Endodermal cell (in vitro differentiated cells): ENCODE measurements at places on chromosomes 7 and 10. TPM values are rescaled to one million over a fixed set of nuclear protein-coding genes. Genes with fewer than 3 reads are reported as not detected.

DNA sequence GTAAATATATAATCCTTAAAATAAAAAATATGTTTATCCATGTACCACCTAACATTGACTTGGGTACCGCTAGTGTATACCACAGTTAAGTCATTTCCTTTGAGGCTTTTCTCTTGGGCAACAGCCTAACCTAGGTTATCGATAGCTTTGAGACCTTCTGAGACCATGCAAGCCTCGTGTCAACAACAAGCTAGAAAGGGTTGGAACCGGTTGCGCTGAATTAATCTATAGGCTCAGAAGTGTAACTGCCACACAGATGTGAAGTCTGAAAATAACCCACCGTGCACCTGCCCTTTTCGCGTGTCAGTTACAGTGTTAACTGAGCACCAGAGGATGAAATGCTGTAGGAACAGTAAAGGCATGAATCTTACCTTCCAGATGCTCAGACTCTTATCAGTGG lies 59.8 kb downstream of the ARID5B start:
- no peak overlapping the region for H3K4me3 ChIP-seq
- H3K4me1 ChIP-seq: no peaks in the 10 kb centered on the region
- DNase-seq: no peak
- no peak overlapping the region for H3K27ac ChIP-seq
- H3K27me3 ChIP-seq: no peaks in the 10 kb centered on the region

DNA sequence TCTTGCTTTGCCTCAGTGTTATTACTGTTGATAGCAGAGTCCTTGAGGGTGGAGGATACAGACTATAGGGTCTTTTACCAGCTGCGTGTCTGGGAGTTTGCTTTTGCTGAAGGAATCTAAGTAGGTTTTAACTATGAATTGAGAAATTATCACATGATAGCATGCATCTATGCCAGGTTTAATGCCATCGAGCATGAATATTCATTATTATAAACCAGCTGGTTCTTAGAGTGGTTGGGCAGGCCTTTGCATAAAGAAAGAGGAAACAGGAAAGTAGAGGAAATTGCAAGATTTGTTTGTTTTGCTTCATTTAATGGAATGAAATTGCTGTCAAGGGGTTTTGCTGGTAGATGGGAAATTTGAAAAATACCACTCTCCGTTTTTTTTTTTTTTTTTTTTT lies 70.7 kb downstream of the PLPP4 start:
- H3K27me3 ChIP-seq: no peaks in the 10 kb centered on the region
- no peaks in the 10 kb centered on the region for H3K4me1 ChIP-seq
- no peak for DNase-seq
- no peaks in the 10 kb centered on the region for H3K36me3 ChIP-seq
- no peak overlapping the region for H3K27ac ChIP-seq
- no peak overlapping the region for H3K4me3 ChIP-seq

DNA sequence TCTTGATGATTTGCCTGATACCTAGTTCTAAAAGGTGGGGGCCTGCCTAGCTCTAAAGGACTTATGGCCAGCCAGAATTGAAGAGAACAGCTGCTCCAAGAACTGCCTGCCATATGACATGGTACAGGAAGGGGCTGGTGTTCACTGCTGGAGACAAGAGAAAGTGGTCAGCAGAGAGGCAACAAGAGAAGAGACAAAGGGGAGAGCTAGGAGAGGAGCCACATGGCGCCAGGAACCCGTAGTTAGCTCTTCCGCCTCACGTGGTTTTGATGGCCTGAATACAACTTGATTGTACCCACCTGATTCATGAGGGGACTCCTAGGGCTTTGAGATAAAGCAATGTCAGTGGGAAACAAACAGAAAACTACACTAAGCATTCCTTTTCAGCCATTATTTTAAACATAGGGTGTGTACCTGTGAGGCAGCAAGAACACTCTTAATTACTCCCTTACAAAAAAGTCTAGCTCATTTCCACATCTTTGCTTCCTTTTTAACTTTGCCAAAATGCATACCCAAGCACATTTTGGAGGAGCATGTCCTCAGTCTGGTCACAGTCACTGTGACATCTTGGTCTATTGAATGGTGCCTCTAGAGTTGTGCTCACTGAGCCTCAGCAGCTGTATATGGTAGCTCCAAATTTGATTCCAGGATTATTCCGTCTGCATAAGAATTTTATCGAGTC lies 71.6 kb downstream of the CCDC71L start:
- peaks cover 7% of the 10 kb centered on the region for H3K4me1 ChIP-seq
- H3K27me3 ChIP-seq: no peaks in the 10 kb centered on the region
- no peak overlapping the region for H3K4me3 ChIP-seq
- H3K36me3 ChIP-seq: no peaks in the 10 kb centered on the region
- DNase-seq: no peak

DNA sequence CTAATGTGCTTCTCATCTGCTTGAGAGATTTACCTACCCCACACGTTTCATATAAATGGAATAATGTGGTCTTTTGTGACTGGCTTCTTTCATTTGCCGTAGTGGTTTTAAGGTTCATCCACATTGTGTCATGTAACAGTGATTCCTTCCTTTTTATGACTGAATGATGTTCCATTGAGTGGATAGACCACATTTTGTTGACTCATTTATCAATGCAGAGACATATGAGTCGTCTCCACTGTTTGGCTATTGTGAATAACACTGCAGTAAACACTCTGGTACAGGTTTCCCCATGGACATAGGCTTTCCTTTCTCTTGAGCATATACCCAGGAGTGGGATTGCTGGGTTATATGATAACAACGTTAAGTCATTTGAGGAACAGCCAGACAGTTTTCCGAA lies 2.0 kb upstream of the AOC1 start:
- DNase-seq: peak; percentile 16
- no peak overlapping the region for H3K27ac ChIP-seq
- H3K27me3 ChIP-seq: peaks cover 6% of the 10 kb centered on the region
- H3K4me3 ChIP-seq: no peak overlapping the region
- no peaks in the 10 kb centered on the region for H3K36me3 ChIP-seq
- H3K4me1 ChIP-seq: no peaks in the 10 kb centered on the region

- DNase-seq: no peak
- no peak overlapping the region for H3K4me3 ChIP-seq
- no peak overlapping the region for H3K27ac ChIP-seq
- no peaks in the 10 kb centered on the region for H3K4me1 ChIP-seq
These were observed 35.3 kb upstream of the STARD3NL start for GRCh38 chr7:38142736-38143135.

DNA sequence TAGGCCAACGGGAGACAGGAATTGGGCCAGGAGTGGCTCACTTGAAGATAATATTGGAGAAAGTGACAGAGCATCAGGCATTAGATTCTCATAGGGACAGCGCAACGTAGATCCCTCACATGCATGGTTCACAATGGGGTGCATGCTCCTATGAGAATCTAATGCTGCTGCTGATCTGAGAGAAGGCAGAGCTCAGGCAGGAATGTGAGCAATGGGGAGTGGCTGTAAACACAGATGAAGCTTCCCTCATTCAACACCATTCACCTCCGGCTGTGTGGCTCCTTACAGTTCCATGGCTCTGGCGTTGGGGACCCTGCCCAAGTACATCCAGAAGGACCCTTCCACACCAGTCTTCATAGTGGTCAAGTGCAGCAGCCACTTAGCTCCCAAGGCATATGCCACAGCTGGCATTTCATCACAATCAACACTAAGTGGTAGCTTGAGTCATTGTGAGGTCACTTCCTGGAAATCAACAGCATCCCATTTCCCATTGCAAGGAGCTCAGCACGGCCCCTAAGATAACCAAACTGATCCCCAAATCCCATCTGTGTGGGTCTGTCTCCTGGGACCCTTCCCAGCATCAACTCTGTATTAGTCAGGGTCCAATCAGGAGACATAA lies 174.5 kb downstream of the TPST1 start:
- no peak overlapping the region for H3K27ac ChIP-seq
- DNase-seq: no peak
- no peaks in the 10 kb centered on the region for H3K27me3 ChIP-seq
- H3K4me1 ChIP-seq: no peaks in the 10 kb centered on the region
- H3K36me3 ChIP-seq: peaks cover 6% of the 10 kb centered on the region
- no peak overlapping the region for H3K4me3 ChIP-seq

- no peaks in the 10 kb centered on the region for H3K36me3 ChIP-seq
- no peaks in the 10 kb centered on the region for H3K27me3 ChIP-seq
- H3K4me3 ChIP-seq: no peak overlapping the region
- H3K27ac ChIP-seq: no peak overlapping the region
These were observed 1.5 kb downstream of the CALHM1 start for GRCh38 chr10:103457176-103457712.

DNA sequence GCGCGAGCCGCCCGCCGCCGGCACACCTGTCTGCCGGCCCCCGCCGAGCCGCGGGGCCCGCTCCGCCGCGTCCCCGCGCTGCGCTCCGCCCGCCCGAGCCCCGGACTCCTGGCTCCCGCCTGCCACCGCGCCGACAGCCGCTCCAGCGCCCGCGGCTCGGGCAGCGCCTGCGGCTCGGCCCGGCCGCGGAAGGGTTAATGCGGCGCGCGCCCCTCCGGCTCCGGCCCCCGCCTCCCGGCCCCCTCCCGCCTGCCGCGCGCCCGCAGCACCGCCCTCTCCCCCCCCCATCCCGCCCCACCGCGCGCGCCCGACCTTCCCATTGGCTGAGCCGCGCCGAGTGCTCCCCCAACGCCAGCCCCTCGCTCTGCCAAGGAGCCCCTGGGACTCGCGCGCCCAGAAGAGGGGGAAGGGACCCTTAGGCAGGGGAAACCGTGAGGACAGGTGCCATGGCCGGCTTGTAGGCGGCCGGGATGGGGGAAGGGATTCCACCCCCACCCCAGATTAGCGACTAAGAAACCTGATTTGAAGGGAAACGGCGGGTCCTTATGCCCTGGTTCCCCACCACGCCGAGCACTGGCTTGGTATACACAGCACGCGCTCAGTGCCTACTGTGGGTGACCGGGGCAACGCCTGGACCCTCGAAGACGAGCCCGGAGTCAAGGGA lies at the start of gene KCNH2:
Gene KCNH2, minus strand, starts transcription at position 196 of the 664 bp plus-strand sequence. CDS start 408 bp downstream, outside the sequence.
- H3K4me1 ChIP-seq: peaks cover 3% of the 10 kb centered on the region
- peaks cover 79% of the 10 kb centered on the region for H3K27me3 ChIP-seq
- H3K27ac ChIP-seq: peak within 1 kb of the TSS; percentile 94
- DNase-seq: peak; percentile 92
- H3K36me3 ChIP-seq: no peaks in the 10 kb centered on the region

- no peaks in the 10 kb centered on the region for H3K27me3 ChIP-seq
- DNase-seq: no peak
- no peak overlapping the region for H3K4me3 ChIP-seq
- H3K4me1 ChIP-seq: no peaks in the 10 kb centered on the region
- H3K27ac ChIP-seq: peak overlapping the region; percentile 73
- H3K36me3 ChIP-seq: no peaks in the 10 kb centered on the region
These were observed 641.6 kb downstream of the AUTS2 start for GRCh38 chr7:70239918-70240317.

- no peaks in the 10 kb centered on the region for H3K27me3 ChIP-seq
- no peak for DNase-seq
These were observed 15.1 kb upstream of the RET start for GRCh38 chr10:43061760-43062159.

DNA sequence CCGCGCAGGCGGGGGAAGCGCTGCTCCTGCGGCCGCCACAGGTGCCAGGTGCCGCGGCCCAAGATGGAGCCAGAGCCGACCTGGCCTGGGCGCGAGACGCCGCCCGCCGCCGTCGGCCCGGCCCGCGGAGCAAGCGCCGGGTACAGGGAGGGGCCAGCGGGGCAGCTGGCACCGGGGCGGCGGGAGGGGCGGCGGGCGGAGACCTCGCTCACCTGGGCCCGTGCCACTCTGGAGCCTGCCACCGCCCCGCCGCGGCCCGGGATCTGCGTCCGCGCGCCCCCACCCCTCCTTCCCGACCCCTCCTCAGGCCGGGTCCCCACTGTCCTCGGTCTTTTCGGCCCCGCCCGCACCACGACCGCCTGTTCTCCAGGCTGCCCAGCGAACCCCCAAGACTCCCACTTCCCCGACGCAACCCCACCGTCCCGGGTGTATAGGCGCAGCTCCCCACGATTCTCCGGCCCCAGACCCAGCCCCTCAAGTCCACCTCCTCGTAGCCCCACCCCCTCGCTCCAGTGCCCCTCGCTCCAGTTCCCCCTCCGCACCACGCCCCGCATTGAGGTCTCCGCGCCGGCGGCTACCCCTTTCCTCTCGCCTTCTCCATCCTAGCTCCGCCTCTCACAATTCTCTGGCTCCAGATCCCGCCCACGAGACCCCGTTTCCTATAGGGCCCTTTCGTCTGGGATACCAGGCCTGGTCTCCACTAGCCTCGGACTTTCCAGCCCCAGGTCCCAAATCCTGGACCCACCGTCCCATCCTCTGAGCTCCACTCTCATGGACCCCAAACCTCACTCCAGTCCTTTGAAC lies at the start of gene GPRIN2:
Gene GPRIN2, minus strand, starts transcription at position 144 of the 804 bp plus-strand sequence. CDS start 5,922 bp downstream, outside the sequence.
- no peaks in the 10 kb centered on the region for H3K36me3 ChIP-seq
- peak within 1 kb of the TSS; percentile 80 for H3K4me3 ChIP-seq
- no peak within 1 kb of the TSS for H3K27ac ChIP-seq
- peaks cover 54% of the 10 kb centered on the region for H3K27me3 ChIP-seq
- peak; percentile 92 for DNase-seq

- H3K27me3 ChIP-seq: no peaks in the 10 kb centered on the region
- DNase-seq: no peak
- H3K4me3 ChIP-seq: no peak overlapping the region
- H3K27ac ChIP-seq: no peak overlapping the region
These were observed 34.4 kb upstream of the FAM20C start for GRCh38 chr7:157771-158625.

Gene ORC5
- 22.7 and 23.8 TPM in 2 replicates for total RNA-seq

Gene SMO
- 41.1 to 76.2 TPM (median 75.1 TPM) in 3 replicates for total RNA-seq

Gene CFTR
- total RNA-seq: 0.47 to 3.5 TPM (median 0.93 TPM) in 3 replicates

Gene CYP2W1
- not detected in 3 replicates for total RNA-seq

Gene PCGF5
- total RNA-seq: 6.5 to 9.2 TPM (median 8.6 TPM) in 3 replicates

Gene HHEX
- 96.5 and 101 TPM in 2 replicates for total RNA-seq

Gene C10orf67
- not detected in 3 replicates for total RNA-seq

Gene FOXL3
- not detected in 2 replicates for total RNA-seq
